ENCODE measurements at places on chromosomes 5 and 9. TPM values are rescaled to one million over a fixed set of nuclear protein-coding genes. Genes with fewer than 3 reads are reported as not detected.

Gene PRDM9
- not detected for total RNA-seq

Gene FGFR4
- total RNA-seq, result 25.5 TPM

Gene LCN1
- not detected for total RNA-seq

Gene TSLP
- not detected for total RNA-seq

Gene TTC16
- total RNA-seq, result not detected

Gene PPP3R2
- total RNA-seq, result not detected

Gene DAB2
- 12.0 TPM for total RNA-seq

Gene FYB1
- 9.7 TPM for total RNA-seq

Gene FOXD4
- total RNA-seq, result 0.34 TPM

Gene TSSK1B
- total RNA-seq, result not detected

Gene LCN2
- 3.9 TPM for total RNA-seq

Gene RGMB
- 8.1 TPM for total RNA-seq

Gene PDE8B
- 1.1 TPM for total RNA-seq

Gene C9orf40
- 8.4 TPM for total RNA-seq

Gene ANKRD34B
- 0.25 TPM for total RNA-seq

Gene GNA14
- 0.14 TPM for total RNA-seq

Gene LRRTM2
- not detected for total RNA-seq

Gene CCDC183
- total RNA-seq, result 0.74 TPM

Gene GFI1B
- not detected for total RNA-seq

Gene SPARC
- 27.1 TPM for total RNA-seq

Gene PCDHGB5
- total RNA-seq, result 2.1 TPM

Gene TAF11L10
- total RNA-seq, result not detected

Gene MRPL22
- 59.2 TPM for total RNA-seq

Gene TMEM232
- not detected for total RNA-seq

Gene CNTFR
- 0.20 TPM for total RNA-seq

Gene IL11RA
- 8.3 TPM for total RNA-seq

Gene HMHB1
- total RNA-seq, result not detected

Gene ST8SIA4
- total RNA-seq, result 0.22 TPM

Gene GCNT1
- total RNA-seq, result 2.5 TPM

Gene LCNL1
- total RNA-seq, result 0.18 TPM

Gene CER1
- not detected for total RNA-seq

Gene TRAF2
- 60.1 TPM for total RNA-seq

Gene KCTD16
- total RNA-seq, result 0.01 TPM

Gene BRD8
- 46.1 TPM for total RNA-seq
